ENCODE measurements at places on chromosomes 5 and 9. TPM values are rescaled to one million over a fixed set of nuclear protein-coding genes. Genes with fewer than 3 reads are reported as not detected.

Gene FABP6
- total RNA-seq: 0.69 TPM

Gene ENG
- not detected for total RNA-seq

Gene C6
- total RNA-seq: not detected

Gene SPINK7
- total RNA-seq: not detected

Gene OR1L6
- total RNA-seq: not detected

Gene PDE6A
- total RNA-seq: not detected

Gene TMEM171
- not detected for total RNA-seq

Gene PIK3R1
- 24.0 TPM for total RNA-seq

Gene FAM81B
- total RNA-seq: not detected

Gene IL13
- total RNA-seq: not detected

Gene MZB1
- 31.0 TPM for total RNA-seq

Gene FOXD4L3
- total RNA-seq: 0.22 TPM

Gene TRIM36
- total RNA-seq: 4.1 TPM

Gene FSTL4
- total RNA-seq: not detected

Gene TSPAN17
- 4.8 TPM for total RNA-seq

- DNase-seq: no peak
Measured at GRCh38 chr5:127517110-127517479, 345 bp upstream of the PRRC1 start.

DNA sequence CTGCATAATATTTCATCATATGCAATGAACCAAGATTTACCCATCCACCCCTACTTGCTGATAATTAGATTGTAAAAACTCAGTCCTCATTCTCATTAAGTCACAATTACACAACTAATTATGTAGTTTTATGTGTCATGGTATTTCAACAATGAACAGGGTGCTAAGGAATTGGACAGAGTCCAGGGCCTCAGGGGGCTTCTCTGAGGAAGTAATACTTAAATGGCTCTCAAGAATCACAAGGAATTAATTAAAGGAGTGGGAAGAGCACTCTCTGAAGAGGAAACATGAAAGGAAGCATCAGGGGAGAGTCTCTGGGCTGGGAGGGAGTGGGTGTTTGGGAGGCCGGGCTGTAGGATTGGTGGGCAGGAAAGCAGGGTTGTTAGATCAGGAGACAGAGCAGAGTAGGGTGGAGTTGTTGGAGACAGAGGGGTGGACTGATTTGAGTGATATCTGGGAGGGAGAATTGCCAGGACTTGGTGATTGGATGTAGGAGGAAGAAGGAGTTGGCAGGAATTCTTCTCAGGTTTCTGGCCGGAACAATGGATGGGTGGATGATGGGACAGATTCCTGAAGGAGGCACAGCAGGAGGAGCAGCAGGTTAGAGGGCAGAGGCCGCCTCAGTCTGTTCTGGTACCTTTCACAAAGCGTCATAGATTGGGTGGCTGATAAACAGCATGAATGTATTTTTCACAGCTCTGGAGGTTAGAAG, 23.0 kb upstream of the NSG2 start:
- no peak for DNase-seq

DNA sequence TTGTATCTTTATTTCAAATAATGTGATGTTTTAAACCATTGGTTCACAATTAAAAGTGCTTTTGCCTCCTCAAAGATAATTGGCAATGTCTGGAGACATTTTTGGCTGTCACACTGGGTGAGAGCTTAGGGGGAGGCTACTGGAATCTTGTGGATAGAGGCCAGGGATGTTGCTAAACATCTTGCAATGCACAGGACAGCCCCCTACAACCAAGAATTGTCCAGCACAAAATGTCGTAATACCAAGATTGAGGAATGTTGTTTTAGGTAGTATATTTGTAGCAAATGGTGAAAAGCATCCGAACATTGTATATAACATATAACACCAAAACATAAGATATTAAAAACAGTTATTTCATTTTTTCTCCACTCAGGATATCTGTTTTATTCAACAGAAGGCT, 99.8 kb downstream of the SLC44A1 start:
- no peak for DNase-seq

DNA sequence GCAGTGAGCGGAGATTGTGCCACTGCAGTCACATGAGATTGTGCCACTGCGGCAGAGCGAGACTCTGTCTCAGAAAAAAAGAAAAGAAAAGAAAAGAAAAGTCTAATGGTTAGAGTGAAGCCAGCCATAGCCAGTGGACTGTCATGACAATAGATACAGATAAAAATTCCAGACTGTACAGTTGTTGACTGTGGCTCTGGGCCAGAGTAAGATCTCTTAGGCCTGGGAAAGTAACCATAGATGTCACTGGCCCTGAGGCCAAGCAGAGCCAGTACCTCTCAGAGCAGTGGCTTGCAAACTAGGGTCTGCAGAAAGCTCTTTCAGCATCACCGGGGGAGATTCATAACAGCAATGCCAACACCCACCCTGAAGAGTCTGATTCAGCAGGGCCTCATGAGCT, 44.1 kb upstream of the SUB1 start:
- DNase-seq: no peak

- DNase-seq: no peak
Measured at GRCh38 chr5:178788381-178789085, 58.1 kb upstream of the ZNF354A start.

- no peak for DNase-seq
Measured at GRCh38 chr9:89920131-89920530, 315.3 kb downstream of the GADD45G start.

- DNase-seq: no peak
Measured at GRCh38 chr5:92841604-92842155, 739.3 kb downstream of the NR2F1-AS1 start.

GRCh38 chr9:72615931-72616330, 94.5 kb downstream of the TMC1 start:
- no peak for DNase-seq

DNA sequence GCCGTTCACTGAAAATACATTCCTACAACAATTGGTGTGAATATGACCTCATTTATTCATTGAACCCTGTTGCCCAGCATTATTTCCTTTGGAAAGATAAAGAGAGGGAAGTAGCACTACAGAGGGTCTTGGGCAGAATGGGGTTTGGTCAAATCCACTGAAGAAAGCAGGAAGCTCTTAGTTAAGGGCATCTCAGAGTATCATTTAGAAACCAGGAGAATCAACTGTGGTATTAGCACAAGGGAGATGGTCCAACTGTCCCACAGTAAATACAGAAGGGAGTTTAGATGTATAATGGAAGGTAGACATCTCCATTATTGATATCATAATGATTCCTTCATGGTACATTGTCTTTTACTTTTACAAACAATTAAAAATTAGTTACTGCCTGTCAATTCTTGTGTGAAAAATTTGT, 47.1 kb downstream of the LIX1 start:
- DNase-seq: no peak

- DNase-seq: no peak
Measured at GRCh38 chr9:126955811-126956210, 41.2 kb downstream of the RALGPS1 start.

DNA sequence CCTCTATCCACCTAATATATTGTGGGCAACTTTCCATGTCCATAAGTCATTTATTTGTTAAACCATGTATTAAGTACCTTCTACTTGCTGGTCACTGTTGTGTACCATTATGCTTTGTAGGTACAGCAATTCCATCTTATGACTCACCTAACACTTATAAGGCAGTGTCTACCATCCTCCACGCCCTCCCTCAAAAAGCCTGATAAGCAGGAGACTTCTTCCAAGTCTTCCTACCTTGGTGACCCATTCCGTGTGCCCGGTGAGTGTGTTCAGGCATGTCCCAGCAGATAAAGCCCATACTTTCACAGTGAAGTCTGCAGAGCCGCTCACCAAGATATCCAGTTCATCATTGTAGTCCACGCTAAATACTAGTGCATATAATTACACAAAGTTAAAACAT, 17.4 kb downstream of the FBXW2 start:
- no peak for DNase-seq

- peak; percentile 85 for DNase-seq
Measured at GRCh38 chr5:160434022-160434531, 12.4 kb downstream of the PTTG1 start.

GRCh38 chr5:44454002-44454401, 64.8 kb upstream of the FGF10 start:
- DNase-seq: no peak

DNA sequence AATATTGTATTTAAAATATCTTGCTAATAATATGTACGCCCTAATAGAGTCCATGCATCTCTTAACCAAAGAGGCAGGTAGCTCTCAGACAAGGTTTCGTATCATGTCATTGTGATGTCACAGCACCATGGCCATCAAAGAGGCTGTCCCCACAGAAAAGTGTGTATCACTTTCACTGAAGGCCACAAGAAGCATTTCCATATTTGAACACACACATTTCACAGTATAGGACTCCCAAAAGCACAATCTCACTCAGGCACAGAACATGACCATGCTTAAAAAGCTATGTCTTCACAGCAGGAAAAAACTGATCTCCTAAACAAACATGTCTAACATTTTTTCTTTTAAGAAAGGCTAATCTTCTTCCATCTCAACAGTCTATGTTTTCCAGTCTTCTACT, 133.8 kb downstream of the DENND1A start:
- DNase-seq: no peak

GRCh38 chr9:21473236-21473635, 8.9 kb downstream of the IFNE start:
- DNase-seq: no peak

DNA sequence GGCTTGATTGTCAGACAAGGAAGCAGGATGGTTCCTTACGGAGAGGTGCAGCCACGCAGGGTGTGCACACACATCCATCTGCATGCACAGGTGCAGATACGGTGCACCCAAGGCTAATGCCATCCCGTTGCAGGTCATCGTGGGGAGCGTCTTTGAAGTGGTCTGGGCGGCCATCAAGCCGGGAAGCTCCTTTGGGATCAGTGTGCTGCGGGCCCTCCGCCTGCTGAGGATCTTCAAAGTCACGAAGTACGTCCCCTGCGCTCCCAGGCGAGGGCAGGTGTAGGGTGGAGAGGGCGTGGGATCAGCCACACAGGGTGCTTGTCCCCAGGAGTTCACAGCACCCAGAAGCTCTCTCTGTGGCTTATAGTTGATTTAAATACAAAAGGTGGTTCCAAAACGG, 106.4 kb downstream of the CACNA1B start:
- DNase-seq: no peak

GRCh38 chr5:57117596-57117995, 56.3 kb upstream of the GPBP1 start:
- DNase-seq: no peak

DNA sequence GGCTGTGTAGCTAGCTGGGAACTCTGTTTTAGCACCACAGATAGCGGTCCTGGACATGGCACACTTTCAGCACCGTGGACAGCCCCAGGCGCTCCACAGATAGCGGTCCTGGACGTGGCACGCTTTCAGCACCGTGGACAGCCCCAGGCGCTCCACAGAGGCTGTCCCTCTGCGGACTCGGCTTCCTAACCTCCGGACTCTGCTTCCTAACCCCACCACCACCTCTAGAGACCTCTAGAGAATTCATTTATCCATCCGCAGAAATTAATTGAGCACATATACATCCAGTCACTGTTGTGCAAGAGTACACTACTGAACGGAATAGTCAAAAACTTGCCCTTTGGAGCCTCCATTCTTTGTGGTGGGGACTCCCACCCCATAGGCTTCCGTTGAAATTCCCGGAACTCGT, 27.4 kb downstream of the UNC5A start:
- peak; percentile 83 for DNase-seq

DNA sequence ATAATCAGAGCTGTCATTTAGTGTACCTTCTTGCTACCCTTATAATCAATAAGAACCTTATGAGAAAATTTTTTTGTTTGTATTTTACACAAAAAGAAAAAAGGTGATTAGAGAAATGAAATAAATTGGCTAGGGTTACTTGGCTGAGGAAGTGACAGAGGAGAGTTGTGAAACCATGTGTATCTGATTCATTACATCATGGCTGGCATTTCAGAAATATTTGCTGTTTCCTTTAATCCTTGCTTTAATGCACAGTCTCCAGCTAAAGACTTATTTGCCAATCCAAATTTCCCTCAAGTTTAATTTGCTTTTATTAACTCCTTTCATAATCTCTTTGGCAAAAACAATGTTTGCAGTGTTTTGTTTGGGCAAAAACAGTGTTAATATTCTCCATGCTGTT, 543.1 kb downstream of the KIF4B start:
- DNase-seq: no peak

GRCh38 chr9:13431222-13431536, 151.7 kb upstream of the MPDZ start:
- no peak for DNase-seq

GRCh38 chr9:79432485-79432884, 139.3 kb upstream of the TLE4 start:
- peak; percentile 69 for DNase-seq

DNA sequence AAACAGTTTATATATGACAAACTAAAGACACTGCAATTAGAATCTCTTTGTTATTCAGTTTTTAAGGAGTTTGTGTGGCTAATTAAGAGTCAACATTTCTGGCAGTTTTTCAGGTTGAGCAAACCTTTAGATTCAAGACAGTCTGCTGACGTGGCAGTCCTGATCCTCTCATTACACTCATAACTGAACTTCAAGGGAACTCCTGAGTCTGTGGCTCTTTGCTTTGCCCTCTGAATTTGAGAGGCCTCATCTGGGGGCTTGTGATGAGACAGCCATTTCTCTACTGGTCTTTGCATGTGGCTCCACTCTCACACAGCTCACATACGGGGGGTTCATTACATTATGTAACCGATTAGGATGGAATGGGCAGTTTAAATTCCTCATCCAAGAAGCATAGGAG, 182.9 kb upstream of the MEF2C start:
- DNase-seq: no peak

- DNase-seq: no peak
Measured at GRCh38 chr9:107700847-107701246, 211.3 kb upstream of the KLF4 start.

DNA sequence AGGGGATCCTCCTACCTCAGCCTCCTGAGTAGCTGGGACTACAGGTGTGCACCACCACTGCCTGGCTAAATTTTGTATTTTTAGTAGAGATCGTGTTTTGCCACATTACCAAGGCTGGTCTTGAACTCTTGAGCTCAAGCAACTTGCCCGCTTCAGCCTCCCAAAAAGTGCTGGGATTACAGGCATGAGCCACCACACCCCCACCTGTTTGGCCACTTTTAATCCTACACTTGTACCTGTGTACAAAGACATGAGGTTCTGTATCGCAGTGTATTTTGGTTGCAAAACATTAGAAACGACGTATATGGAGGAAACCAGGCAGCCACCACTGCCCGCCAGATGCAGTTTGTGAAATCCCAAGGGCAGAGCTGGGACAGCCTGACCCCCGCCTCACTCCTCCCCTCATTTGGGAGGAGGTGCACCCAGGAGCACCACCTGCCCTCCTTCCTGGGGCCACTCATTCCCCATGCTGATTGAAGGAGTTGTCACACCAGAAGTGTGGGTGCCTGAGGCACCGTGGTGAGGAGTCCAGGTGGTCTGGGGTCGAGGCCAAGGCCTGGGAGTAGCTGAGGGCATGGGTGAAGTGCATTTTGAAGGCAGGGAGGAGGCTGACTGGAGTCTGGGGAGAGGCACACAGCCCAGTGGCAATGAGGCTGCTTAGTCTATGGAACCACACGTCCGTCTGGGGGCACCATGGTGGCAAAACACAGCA, 39.3 kb upstream of the OLFM1 start:
- DNase-seq: no peak

All from Karpas-422 (cell line).